SK-N-SH (cell line): ENCODE measurements at places on chromosomes 3 and 15.

- no peak for DNase-seq
These were observed 9.9 kb downstream of the ARL6IP5 start for GRCh38 chr3:69094467-69095205.

DNA sequence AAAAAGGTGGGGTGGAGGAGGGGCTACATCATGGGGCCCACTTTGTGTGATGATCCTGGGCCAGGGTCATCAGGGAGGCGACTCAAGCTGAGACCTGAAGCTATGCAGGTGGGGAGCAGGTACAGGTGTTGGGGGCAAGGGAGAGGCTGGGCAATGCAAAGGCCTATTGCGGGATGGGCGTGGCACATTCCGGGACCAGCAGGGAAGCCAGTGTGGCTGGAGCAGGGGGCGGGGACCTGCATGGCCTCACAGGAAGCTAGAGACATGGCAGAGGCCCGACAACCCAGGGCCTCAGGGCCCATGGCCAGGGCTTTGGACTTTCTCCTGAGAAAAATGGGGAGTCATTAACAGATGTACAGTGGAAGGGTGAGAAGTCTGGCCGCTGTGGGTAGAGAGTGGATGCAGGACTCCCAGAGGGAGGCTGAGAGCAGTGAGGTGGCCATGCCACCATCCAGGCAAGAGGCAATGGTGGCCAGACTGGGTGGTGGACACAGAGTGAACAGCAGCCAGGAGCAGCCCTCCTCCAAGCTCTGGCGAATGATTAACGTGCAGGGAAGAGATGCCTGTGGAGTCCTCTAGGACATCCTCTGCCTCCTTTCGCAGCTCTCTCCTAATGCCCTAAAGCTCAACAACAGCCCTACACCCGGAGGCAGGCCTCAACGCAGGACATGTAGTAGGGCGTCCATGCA lies 122.6 kb upstream of the ATP2B2 start:
- no peak for DNase-seq

DNA sequence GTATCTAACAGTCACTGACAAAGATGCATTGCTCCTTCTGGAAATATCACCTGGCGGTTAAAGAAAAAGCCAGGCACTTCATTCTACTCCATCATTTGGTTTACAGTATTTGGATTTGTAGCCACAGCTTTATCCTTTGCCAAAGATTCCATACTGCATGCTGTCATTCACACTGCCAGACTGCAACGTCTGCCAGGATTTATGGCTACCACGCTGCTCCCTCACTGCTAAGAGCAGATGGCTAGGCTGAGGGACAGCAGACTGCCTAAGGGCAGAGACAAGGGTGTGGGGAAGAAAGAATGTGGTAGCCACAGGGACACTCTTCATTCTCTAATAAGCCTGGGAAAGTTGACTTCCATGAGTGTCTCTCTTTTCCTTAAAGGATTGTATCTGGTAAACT lies 1047.0 kb downstream of the TUSC7 start:
- peak; percentile 13 for DNase-seq

GRCh38 chr15:74783072-74783807 lies 1.4 kb downstream of the CSK start:
- DNase-seq, result peak; percentile 59

DNA sequence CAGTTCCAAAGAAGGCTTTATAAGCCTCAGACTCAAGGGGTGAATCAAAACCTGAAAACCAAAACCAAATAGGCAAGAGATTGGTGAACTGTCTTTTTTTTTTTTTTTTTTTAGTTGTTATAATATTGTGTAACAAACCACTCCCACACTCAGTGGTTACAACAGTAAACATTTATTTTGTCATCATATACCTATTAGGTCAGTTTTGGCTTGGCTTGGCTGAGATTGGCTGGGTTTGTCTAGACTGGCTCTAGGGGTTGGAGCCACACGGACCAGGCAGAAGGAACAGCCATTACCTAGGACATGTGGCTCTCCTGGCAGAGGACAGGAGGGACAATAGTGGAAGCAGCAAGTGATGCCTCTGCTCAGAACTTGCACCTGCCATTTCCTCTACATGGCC lies 26.4 kb upstream of the RYR3 start:
- DNase-seq, result no peak

DNA sequence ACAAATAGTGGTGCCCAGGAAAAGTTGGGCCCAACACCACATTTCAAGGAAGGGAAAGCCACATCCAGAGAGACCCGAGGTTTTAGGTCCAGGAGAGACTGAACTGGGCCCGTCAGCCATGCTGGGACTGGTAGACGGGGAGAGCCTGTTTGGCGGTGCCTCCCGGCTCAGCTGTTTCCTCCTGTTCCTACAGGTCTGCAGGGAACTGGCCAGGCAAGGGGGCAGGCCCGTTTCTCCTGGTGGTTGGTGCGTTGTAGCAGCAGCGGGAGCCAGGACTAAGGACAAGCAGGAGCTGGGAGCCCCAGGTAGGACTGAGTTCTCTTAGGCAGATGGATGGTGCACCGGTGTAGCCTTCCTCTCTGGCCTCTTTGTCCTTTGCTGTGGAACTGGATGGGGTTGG lies 3.9 kb downstream of the PRKCD start:
- DNase-seq, result no peak

- peak; percentile 60 for DNase-seq
These were observed 23.7 kb downstream of the ALPK3 start for GRCh38 chr15:84840741-84841429.

DNA sequence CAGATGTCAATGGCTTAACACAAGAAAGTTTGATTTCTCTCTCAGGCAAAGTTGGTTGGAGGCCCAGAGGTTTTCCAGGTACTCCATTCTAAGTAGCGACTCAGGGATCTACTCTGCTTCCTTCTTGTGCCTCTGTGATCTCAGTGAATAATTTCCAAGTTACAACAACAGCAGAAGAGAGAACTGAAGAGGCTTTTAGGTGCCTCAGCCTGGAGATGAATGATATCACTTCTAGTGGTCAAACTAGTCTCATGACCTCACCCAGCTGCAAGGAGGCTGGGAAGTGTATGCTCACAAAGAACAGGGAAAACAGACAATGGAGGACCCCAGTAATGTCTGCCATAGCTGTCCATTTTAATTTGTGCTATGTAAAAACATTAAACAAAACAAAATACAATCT lies 4.6 kb upstream of the PRICKLE2 start:
- DNase-seq, result no peak

DNA sequence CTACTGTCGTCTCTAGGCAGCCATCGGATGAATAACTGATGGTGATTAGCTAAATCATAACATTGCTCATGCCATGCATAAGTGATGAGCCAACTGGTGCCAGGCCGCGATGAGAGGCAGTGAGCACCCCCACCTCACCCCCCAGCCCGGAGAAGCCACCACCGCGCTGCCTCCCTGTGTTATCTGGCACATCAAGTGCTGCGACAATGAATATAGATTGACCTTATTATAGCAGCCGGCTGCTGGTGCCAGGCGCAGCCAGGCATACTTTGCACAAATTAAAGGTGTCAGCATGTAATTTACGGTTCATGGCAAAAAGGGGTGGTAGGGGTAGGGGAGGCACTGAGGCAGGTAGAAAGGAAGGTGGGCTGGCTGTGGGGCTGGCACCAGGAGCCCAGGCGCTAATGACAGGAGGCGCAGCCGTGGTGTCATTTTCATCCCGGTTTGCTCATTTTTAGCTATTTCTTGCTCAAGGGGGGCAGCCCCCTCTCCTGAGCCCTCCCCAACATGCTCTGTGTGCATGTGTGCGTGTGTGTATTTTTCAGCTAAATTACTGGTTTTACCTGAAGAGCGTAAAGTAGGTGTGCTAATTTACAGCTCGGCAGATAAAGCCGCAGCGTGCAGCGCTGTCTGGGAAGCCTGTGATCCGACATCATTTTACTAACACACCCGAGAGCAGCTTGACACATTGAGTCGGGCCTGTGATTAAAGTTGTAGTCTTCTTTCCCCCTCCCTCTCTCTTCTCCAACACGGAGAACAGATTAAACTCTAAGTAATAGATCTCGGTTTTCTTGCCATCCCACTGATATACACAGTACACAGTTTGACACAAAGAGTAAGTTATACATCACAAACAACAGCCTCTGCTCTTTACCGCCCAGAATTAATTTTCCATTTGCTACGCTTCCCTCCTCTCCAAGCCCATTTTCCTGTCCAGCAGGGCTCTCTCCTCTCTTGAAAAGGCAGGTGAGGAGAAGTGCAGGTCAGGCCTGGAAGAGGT lies 212.3 kb downstream of the RPLP1 start:
- DNase-seq, result peak; percentile 45

DNA sequence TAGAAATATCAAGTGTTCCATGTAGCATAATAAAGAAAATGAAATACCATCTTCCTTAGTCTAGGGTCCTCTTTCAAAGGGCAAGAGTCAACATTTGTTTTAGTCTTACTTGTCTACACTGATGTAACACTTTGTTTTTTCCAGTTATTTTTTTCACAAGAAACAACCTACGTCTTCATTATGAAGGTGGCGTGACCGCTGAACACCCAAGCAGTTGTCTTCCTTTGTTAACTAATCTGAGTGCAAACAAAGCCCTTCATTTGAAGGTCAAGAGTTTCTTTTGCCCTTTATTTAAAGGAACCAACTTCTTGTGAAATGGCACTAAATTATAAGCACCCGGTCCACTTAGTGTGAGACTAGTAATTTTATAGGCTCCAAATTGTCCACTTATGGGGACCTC lies 73.2 kb downstream of the CD47 start:
- no peak for DNase-seq

GRCh38 chr3:179299999-179300613 lies 22.7 kb upstream of the ZNF639 start:
- DNase-seq, result no peak

GRCh38 chr3:65902304-65902793 lies 136.4 kb downstream of the MAGI1 start:
- DNase-seq, result no peak

DNA sequence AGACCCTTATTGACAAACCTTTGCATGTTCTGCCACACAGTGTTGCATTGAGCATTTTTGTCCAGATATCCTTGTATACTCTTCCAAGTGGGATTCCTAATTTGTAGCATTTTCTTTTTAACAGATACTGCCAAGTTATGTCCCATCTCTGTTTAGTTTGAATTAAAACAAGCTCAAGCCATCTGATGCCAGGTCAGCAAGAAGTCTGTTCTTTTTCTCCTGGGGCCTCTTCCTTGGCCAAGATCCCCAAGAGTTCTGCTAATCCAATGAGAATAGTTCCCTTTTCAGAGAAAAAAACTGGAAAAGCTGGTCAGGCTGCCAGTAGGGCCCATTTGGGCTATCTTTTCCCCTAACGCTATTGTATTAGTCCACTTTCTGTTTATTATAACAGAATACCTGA lies 29.8 kb downstream of the GLDN start:
- DNase-seq, result no peak

DNA sequence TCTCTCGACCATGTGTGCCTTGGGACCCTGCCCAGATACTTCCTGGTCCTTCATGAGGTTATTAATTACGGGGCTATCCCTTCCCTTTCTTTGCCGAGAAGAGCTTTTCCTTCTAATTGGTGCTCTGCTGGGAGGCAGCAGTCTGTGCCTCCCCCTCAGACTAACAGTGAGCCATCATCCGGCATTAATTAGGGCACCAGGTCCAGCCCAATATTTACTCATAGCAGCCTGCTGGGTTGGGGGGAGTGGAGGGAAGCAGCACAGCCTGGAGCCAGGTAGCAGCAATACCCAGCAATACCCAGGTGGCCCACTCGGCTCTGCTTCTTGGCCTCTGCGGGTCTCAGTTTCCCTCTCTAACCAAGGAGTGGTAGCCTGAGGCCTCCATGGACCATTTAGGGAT lies 20.1 kb downstream of the CACNA2D2 start:
- no peak for DNase-seq

DNA sequence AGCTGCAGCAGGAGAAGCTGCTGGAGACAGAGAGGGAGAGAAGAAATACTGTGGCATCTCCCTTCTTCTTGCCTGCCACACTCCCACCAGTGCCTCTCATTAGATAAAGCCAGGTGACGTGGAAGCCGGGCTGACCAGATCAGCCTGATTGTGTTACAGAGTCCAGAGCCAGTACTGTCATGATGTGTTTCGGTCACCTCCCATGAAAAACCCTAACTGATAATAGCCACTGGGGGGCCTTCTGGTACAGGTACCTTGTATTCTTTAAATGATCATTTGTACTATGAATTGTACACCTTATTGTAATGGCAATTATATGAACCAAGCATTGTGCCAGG lies 125.8 kb upstream of the TMEM108 start:
- no peak for DNase-seq

GRCh38 chr3:175655351-175655750 lies 796.2 kb downstream of the NAALADL2 start:
- DNase-seq, result no peak

DNA sequence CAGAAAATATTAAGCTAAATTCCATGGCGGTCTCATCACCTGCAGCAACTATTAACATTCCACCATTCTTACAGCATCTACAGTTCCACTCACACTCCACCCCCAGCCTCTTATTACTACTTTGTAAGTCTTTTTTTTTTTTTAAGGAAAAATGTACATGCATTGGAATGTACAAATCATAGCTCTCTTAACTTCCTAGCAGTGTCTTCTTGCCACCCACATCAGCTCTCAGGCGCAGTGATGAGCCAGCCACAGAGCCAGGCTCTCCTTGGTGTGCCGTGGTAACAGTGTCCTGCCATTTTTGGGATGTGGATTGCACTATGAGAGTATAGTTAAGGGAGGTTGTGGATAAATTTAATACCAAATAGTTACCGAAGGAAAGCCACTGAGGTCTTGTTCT lies 17.8 kb downstream of the ABHD17C start:
- DNase-seq, result no peak

DNA sequence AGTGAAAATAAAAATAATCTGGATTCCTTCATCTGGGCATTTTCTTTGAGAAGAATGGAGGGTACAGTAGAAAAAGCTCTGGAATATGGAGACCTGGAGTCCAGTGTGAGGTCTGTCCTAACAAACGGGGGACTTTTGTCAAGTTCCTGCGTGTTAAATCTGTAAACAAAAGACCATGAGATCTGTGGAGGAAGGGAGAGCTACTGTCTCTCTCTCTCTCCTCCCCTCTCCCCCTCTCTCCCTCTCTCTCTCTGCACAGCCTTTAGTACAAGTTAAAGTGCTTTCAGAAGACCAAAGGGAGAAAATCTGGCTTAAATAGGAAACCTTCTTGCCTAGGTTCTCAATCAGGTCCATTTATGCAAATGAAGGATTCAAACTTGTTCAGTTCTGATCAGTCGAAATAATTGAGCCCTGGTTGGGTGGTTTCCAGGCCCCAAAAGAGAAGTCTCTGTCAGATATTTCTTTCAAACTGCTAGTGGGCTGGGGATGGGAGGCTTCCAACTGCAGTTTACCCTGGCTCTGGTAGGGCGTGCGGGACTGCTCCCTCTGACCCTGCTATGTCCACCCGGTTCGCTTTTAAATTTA lies 103.7 kb downstream of the SV2B start:
- no peak for DNase-seq
